CD8-positive, alpha-beta T cell (primary cell): ENCODE measurements at places on chromosomes 3 and 15. TPM values are rescaled to one million over a fixed set of nuclear protein-coding genes. Genes with fewer than 3 reads are reported as not detected.

IQCF5 gene
- not detected for total RNA-seq

CHP1 gene
- total RNA-seq: 28.9 TPM

GP9 gene
- total RNA-seq: not detected

CHRFAM7A gene
- not detected for total RNA-seq

- no peak for DNase-seq
Measured at GRCh38 chr15:77191230-77191834, 120.4 kb upstream of the TSPAN3 start.

GRCh38 chr3:65712140-65712539 is 326.6 kb downstream of the MAGI1 start:
- DNase-seq: no peak

DNA sequence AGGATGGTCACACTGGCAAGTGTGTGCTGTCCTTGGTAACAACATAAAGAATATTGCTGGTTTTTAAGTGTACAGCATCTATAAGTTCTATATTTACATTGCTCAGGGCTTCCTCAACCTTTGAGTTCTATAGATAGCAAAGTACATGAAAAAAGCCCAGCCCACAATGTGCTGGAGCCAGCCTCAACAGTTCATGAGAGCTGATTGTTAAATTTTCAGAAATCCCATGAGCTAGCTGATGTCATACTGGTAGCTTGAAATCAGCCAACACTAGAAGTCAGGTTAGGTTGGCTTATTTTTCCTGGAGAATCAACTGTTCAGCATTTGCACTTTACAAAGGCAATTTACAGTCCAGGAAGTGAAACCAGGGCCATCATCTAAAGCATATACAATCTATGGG is 102.8 kb downstream of the STRIT1 start:
- no peak for DNase-seq

- no peak for DNase-seq
Measured at GRCh38 chr3:196012481-196012880, 69.4 kb downstream of the TFRC start.

DNA sequence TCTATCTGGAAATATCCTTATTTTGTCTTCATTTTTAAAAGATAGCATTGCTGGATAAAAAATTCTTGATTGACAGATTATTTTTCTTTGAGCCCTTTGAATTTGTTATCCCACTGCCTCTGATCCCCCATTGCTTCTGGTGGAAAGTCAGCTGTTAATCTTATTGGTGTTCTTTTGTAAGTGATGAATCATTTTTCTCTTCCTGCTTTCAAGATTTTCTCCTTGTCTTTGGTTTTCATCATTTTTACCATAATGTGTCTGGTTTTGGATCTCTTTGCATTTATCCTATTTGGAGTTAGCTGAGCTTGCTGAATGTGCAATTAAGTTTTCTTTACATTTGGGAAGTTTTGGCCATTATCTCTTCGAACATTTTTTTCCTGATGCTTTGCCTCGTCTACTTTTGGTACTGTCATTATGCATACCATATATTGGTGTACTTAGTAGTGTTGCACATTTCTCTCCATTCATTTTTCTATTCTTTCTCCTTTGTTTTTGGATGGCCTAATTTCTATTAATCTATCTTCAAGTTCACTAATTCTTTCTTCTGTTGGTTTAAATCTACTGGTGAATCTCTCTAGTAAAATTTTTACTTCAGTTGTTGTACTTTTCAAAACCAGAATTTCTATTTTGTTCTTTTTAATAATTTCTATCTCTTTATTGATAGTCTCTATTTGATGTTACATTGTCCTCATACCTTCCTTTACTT is 440.0 kb upstream of the PROK2 start:
- no peak for DNase-seq

GRCh38 chr3:186380622-186381380 is 18.8 kb upstream of the DGKG start:
- DNase-seq: no peak

DNA sequence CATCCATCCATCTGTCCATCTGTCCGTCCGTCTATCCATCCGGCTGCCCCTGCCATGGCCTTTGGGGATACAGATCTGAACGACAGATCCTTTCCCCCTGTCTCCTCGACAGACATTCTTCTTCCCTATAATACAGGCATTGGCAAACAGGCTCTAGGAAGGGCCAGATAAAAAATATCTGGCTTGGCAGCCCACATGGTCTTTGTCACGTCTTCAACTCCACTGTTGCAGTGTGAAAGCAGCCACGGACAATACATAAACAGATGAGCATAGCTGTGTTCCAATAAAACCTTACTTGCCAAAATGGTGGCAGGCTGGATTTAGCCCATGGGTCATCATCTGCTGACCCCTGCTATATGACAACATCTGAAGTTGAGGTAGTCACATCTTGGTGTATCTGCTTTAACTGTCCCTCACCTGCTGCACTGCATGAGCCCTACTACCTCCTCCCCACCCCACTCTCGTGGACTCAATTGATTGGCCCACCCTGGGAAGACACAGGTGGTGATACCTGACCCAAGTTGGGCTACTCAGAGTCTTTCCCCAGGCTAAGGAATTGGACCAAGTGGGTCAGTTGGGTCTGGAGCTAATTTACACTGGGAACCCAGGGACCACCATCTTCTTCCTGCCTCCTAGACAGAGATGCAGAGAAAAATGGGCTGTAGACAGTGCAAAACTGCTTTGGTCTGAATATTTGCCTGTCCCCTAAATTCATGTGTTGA is 128.4 kb upstream of the SMAD3 start:
- no peak for DNase-seq

GRCh38 chr15:60593170-60593478 is 114.2 kb upstream of the ICE2 start:
- no peak for DNase-seq

DNA sequence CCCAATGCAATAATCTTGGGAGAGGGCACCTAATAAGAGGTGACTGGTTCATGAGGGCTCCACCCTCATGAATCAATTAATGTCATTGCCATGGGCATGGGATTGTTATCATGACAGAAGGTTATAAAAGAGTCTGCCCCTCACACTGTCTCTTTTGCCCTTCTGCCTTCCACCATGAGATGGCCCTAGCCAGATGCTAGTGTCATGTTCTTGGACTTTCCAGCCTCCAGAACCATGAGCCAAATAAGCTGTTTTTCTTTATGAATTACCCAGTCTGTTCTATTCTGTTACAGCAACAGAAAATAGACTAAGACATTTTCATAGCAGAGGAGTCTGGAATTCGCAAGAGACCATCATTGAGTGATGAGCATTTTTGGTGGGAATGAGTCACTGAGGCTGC is 16.0 kb upstream of the RAD18 start:
- DNase-seq: no peak

DNA sequence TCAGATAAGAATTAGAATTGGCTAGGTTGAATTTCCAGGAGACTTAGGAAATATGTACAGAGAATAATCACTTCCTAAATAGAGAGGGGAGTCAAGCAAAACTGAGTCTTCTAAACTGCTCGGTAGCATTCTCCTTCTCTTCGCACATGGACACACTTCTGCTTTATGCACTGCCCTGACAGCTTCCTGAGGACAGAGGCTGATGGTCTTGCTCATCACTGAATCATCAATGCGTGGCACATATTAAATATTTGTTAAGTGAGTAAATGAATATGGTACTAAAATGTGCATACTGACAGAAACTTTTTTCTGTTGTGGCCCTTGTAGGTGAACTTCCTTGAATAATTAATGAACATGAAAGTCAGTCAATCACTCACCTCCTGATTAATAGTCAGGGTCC is 315.5 kb downstream of the FHIT start:
- DNase-seq: no peak
